ENCODE measurements at places on chromosomes 1 and 21. TPM values are rescaled to one million over a fixed set of nuclear protein-coding genes. Genes with fewer than 3 reads are reported as not detected.

TMPRSS3 gene
- 20.4 TPM for total RNA-seq

DNA sequence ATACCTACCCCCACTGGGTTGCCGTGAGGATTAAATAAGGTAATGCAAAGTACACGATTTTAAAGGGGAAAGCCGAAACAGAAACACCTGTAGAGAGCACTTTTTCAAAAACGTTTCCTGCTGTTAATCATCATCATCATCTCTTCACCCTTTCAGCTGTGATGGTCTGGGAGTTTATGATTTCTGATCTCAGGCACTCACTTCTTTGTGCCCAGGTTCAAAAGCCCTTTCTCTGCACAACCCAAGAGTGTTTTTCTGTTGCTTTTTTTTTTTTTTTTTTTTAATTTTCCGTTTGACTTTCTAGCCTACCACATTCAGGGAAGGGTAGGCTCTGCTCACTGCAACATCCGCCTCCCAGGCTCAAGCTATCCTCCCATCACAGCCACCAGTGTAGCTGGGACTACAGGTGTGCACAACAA, 936 bp upstream of the UBXN11 start:
- peak overlapping the region; percentile 56 for H3K4me3 ChIP-seq
- peaks cover 35% of the 10 kb centered on the region for H3K4me1 ChIP-seq
- DNase-seq: no peak
- H3K27ac ChIP-seq: peak overlapping the region; percentile 13
- H3K27me3 ChIP-seq: no peaks in the 10 kb centered on the region
- no peaks in the 10 kb centered on the region for H3K36me3 ChIP-seq

GRCh38 chr1:198734323-198735008, 95.6 kb downstream of the PTPRC start:
- no peak for DNase-seq
- no peaks in the 10 kb centered on the region for H3K27me3 ChIP-seq
- no peak overlapping the region for H3K4me3 ChIP-seq
- no peak overlapping the region for H3K27ac ChIP-seq
- peaks cover 35% of the 10 kb centered on the region for H3K4me1 ChIP-seq

GRCh38 chr1:51576923-51577322, 40.0 kb upstream of the OSBPL9 start:
- no peaks in the 10 kb centered on the region for H3K36me3 ChIP-seq
- peaks cover 8% of the 10 kb centered on the region for H3K4me1 ChIP-seq
- no peak overlapping the region for H3K27ac ChIP-seq
- H3K4me3 ChIP-seq: no peak overlapping the region
- no peak for DNase-seq
- H3K27me3 ChIP-seq: no peaks in the 10 kb centered on the region

GRCh38 chr1:118984086-118984721, 3.9 kb downstream of the TBX15 start:
- no peaks in the 10 kb centered on the region for H3K4me1 ChIP-seq
- H3K36me3 ChIP-seq: no peaks in the 10 kb centered on the region
- DNase-seq: no peak
- peaks cover 51% of the 10 kb centered on the region for H3K27me3 ChIP-seq
- no peak overlapping the region for H3K4me3 ChIP-seq
- H3K27ac ChIP-seq: no peak overlapping the region

DNA sequence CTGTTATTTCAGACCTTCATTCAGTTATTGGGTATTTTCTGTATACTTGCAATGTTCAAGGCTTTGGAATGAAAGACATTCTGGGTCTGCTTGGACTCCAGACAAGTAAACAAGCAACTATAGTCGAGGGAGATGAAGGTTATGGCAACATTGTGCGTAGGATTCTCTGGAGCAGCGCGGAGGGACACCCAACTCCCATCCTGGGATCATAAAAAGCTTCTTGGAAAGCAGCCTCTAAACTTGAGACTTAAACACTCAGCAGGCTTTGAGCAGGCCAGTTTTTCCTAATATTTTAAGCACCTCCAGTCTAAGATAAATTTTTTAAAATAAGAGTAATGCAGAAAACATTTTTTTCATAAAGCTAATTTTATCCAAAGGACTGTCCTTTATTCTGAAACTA, 7.6 kb upstream of the LYST start:
- no peak overlapping the region for H3K4me3 ChIP-seq
- no peaks in the 10 kb centered on the region for H3K27me3 ChIP-seq
- H3K36me3 ChIP-seq: no peaks in the 10 kb centered on the region
- peaks cover 26% of the 10 kb centered on the region for H3K4me1 ChIP-seq
- no peak overlapping the region for H3K27ac ChIP-seq
- DNase-seq: no peak

DNA sequence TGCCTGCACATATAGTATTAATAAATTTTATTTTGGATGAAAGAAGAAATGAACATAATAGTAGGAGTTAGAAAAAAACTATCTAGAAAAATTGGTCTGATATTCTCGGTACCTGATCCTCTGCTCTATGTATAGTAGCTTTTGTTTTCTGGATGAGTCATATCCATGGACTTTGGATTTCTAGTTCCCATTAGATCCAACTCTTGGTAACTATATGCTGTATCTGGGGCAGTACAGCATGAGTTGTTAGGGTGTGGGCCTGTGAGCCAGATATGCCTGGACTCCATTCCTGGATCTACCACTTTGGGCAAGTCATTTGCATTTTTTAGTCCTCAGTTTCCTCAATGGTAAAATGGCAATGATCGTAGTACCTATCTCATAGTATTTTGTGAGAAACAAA, 372.2 kb upstream of the PKN2 start:
- H3K27ac ChIP-seq: no peak overlapping the region
- no peaks in the 10 kb centered on the region for H3K36me3 ChIP-seq
- no peaks in the 10 kb centered on the region for H3K27me3 ChIP-seq
- H3K4me3 ChIP-seq: no peak overlapping the region
- no peak for DNase-seq
